Endothelial cell (in vitro differentiated cells): ENCODE measurements at places on chromosomes 16 and 17.

GRCh38 chr16:31031276-31031675 is 2.1 kb upstream of the STX4 start:
- no peak for DNase-seq

GRCh38 chr17:79866791-79867518 is 27.7 kb upstream of the CBX4 start:
- no peak for DNase-seq

DNA sequence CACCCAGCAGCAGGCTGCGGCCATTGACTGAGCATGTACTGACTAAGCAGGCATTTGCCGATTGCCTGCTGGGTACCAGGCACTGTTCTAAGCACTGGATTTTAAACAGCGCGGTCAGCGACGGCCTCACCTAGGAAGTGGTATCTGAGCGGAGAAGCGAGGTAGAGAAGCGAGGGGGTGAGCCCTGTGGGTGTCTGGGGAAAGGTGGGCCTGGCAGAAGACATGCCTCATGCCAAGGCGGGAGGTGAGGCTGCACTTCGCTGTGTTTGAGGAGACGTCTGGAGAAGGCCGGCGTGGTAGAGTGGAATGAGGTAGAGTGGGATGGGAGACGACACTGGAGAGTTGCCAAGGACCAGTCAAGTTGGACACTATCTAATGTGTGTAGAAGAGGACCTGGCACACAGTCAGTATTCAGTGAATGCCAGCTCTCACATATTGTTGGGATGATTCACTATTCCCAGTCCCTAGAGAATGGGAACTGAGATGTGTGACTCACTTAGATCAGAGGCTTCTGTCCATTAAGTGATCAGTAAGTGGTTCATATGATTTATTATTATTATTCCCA is 14.4 kb downstream of the SYCE1L start:
- DNase-seq = no peak

- no peak for DNase-seq
These were observed 4.2 kb downstream of the BBS2 start for GRCh38 chr16:56515665-56516064.

GRCh38 chr17:7650509-7651096 is at the start of gene ATP1B2:
TSS of gene ATP1B2 (plus strand) at chr17:7650926. CDS start at chr17:7651519, 593 bp downstream.
- DNase-seq = peak; percentile 64

- DNase-seq = no peak
These were observed 60.2 kb upstream of the ZKSCAN2 start for GRCh38 chr16:25317732-25318316.

DNA sequence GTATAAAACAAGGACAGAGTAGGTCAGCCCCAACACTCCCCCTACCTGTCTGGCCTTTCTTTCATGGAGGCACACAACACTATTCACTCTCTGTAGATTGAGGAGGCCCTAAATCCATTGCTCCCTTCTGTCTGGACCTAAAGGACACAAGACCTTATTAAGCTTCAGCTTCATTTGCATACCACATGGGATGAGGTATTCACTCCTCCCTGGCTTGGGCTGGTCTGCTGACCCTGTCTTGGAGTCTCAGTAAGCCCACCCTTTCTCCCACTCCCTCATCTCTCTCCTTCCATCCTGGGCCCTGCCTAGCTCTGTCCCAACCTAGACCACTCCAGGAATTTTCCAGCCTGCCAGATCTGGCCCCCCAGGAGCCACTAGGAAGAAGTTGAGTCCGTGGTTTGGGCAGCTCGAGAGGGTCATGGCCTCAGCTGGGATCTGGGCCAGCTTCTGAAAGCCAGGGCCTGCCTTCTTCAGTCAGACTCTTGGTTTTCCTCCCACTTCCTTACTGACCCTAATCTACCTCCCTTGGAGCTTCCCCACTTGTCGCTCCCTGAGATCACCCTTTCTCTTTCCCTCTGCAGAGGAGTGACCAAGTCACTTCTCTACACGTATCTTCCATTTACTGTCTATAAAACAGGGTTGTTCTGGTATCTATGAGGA is 6.5 kb upstream of the LLGL1 start:
- DNase-seq = no peak

- no peak for DNase-seq
These were observed 452.3 kb downstream of the CNTNAP4 start for GRCh38 chr16:76729525-76729924.

GRCh38 chr17:48155889-48156611 is 48.5 kb downstream of the SNX11 start:
- DNase-seq = no peak

- DNase-seq = no peak
These were observed 265.5 kb downstream of the PARN start for GRCh38 chr16:14364386-14365199.

DNA sequence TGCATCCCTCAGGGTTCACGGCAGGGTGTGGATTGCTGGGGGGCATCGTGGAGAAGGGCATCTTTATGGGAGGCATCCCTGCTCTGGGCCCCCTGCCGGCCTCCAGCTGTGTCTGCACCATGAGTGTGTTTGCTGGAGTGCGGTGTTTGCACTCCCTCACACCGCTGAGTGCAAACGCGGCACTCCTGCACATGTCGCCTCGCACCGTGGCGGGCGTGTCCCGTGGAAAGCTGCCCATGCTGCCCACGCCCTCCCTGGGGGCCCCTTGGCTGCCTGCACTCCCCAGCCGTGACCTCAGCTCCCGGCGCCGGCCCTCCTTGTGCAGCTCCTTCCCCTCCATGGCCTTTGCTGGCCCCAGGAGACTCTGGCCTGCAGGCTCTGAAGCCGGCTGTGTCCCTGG is 74.6 kb upstream of the ZNF750 start:
- no peak for DNase-seq

DNA sequence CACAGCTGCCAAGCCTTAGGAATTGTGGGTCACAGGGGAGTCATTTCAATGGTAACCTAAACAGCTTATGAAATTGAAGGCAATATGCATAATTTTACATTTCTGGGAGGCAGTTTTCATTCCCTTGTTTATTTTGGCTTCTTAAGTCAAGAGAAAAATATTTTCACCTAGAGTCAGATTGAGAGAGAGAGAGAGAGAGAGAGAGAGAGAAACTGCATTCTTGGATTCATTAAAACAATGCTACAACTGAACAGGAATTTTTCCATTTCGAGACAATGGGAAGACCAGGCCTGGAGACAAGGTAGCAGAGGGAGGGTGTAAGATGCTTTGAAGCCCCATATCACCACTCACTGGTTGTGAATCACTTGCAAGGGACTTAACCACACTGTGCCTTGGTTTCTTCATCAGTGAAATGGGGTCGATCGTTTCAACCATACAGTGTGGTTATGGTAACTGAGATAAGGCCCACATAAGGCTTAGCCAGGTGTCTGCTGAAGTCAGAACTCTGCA is 224.7 kb upstream of the IRX3 start:
- no peak for DNase-seq

GRCh38 chr16:10683170-10683569 is 11.6 kb downstream of the TEKT5 start:
- DNase-seq = no peak

DNA sequence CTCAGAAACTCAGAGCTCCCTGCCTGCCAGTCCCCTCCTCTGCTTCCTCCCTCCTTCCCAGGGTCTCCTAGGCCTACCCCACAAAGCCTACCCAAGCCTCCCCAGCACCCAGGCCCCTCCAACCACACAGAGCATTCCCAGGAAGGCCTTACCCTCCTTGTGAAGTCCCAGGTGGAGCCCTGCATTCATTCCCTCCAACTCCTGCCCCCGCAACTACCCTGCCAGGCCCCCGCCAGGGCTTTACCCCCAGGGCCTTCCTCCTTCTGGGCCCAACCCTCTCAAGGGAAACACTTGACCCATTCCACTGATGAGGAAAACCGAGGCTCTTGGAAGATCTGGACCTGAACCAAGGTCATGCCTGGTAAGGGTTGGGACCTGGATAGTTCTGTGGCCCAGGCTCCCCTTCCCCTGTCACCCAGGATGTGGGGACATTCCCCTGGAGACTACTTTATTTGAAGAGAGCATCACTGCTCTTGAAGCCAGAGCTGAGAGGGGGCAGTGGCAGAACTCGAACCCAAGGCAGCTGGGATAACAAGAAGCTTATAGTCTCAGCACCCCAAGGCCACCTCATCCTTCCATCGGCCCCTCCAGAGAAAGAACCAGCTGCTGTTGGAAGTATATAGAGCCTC is 12.5 kb downstream of the PLLP start:
- DNase-seq = no peak

DNA sequence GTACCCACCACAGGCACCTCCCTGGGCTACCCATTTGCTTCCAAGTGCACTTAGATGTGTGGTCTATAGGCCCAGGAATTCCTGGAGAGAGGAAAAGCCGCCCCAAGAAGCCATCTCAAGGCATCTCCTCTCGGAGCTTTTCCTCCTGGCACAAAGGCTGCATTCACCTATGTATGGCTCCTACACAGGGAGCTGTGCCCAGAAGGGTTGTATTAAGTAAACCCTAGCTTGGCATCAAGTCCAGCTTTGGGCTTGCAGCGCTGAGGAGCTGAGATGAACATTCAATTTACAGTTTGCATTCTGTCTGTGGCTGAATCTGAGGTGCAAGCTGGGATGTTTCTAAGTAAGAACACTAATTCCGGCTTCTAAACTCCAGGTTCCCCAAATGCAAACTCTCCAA is 81.3 kb downstream of the CDYL2 start:
- no peak for DNase-seq

DNA sequence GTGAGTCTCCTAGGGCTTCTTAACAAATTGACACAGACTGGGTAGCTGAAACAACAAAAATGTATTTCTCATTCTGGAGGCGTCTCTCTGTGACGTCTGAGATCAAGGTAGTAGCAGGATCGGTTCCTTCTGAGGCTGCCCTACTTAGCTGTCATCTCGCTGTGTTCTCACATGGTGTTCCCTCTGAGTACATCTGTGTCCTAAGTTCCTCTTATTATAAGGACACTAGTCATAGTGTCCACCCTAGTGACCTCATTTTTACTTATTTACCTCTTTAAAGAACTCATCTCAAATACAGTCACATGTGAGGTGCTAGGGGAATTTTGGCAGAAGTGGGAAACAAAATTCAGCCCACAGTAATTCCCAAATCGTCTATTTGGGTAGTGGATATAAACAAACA is 529.1 kb downstream of the NPIPA7 start:
- DNase-seq = no peak

GRCh38 chr16:26802440-26802839 is 264.3 kb upstream of the C16orf82 start:
- DNase-seq = no peak

- DNase-seq = no peak
These were observed 14.4 kb upstream of the TIMP2 start for GRCh38 chr17:78939615-78940014.

DNA sequence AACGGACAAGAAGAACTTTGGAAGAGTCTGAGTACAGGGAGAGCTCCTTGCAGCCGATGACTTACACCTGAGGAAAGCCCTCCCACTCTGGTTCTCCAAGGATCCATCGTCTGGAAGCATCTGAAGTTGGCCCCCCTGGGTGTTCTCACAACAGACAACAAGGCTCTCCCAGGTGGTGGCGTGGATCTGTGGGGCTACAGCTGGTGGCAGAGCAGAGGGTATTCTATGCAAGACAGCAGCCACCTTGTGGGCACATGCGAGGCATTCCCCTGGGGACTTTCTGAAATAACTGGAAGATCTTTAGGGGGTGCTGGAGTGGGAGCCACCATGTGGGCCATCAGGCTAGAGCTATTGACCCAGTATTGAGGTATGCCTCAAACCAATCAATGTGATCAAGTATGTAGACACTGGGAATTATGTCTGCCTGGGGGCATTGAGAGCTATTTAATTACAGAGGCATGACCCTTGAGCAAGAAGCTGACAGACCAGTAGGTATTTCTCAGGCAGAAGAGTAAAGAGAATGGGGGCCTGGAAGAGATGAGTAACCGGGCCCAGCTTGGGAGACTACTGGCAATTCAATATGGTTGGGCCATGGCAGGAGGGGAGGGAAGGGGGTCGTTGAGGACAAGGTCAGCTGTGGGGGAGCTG is 6.9 kb upstream of the KRT19 start:
- no peak for DNase-seq

GRCh38 chr16:637081-638018 is 1.2 kb upstream of the METTL26 start:
- DNase-seq = peak; percentile 88

GRCh38 chr17:65472666-65473309 is 88.7 kb downstream of the AXIN2 start:
- no peak for DNase-seq

DNA sequence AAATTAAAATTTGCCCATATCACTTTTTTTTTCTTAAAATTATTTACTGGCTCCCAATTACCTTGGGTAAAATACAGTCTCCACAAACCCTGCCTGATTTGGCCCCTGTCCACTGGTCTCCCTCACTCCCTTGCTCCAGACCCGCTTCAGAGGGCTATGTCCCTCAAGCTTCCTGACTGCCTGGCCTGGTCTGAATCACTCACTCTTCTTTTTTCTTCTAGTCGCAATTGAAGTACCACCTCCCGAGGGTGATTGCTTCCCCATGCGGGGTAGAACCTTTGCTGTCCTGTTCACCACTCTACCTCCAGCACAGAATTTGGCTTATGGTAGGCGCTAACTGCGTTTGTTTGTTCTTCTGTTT is 598 bp upstream of the PGAP3 start:
- no peak for DNase-seq

- no peak for DNase-seq
These were observed 199.5 kb downstream of the SNX29 start for GRCh38 chr16:12176051-12176450.

DNA sequence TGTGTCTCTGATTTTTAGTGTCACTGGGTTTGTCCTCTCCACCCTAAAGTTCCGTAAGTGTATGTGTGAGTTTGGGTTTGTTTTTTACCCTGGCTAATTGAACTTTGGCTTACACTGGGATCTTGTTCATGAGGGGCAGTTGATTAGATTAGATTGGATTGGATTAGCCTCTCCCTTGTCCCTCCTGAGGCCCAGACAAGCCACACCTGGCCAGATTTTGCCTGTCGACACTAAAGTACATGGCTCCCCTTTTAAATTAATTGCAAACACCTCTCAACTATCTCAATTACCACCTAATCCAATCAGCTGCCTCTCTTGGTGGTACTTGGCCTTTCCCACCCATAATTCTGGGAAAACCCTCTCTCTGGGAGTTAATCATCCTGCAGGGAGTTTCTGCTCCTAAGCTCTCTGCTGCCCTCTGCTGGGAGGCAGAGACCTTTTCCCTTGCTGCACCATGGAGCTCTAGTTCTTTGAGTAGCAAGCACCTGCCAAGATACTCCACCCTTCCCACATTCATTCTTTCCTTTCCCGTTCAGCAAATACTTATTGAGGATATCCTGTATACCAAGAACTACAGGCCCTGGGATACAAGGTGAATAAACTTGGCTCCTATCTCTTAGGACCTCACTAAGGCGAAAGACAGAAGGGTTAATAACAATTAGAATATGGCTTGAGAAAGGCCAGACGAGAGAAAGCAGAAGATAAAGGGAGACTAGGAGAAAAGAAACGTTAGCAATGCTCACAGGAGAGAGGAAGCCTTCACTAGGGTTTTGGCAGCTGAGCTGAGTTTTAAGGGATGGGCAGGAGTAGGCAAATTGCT is 60.0 kb upstream of the MPHOSPH6 start:
- DNase-seq = peak; percentile 88

- no peak for DNase-seq
These were observed 22.6 kb downstream of the RNF213 start for GRCh38 chr17:80283116-80283852.

DNA sequence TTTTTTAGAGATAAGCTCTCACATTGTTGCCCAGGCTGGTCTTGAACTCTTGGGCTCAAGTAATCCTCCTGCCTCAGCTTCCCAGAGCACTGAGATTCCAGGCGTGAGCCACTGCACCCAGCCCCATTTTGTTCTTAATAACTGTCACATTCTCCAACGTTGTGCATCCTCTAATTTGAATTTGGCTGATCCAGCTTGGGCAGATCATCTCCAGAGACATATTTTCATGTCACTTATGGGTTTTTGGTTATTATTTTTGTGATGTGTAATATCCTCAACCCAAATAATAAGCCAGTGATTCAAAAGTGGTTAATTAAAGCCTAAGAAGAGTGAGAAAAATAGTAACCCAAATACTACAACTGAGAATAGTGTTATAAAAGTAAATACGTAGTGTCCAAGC is 16.2 kb upstream of the COL1A1 start:
- no peak for DNase-seq
